ENCODE measurements at places on chromosomes 4 and X.

- DNase-seq, result no peak
Observed at GRCh38 chr4:147042046-147042445, 96.4 kb upstream of the TTC29 start.

GRCh38 chr4:26732356-26732755, 128.3 kb upstream of the STIM2 start:
- DNase-seq, result no peak

DNA sequence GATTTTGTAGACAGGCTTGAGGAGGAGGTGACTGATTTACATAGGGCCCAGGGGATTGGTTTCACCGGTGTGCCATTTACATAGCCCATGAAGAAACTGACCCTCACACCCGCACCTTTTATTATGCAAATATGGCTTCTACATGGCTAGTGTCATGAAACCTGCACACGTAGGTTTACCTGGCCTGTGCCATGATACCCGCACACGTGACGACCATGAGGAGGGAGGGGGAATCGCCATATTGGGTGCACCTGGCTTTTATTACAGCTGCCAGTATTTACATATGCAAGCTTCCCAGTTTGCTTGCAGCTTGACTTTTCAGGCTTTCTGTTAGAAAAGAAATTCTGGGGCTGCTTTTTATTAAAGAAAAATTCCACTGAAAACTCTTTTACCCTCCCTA, 359.7 kb downstream of the ADAM29 start:
- no peak for DNase-seq

- DNase-seq, result no peak
Observed at GRCh38 chr4:171461191-171461590, 352.0 kb upstream of the GALNTL6 start.

DNA sequence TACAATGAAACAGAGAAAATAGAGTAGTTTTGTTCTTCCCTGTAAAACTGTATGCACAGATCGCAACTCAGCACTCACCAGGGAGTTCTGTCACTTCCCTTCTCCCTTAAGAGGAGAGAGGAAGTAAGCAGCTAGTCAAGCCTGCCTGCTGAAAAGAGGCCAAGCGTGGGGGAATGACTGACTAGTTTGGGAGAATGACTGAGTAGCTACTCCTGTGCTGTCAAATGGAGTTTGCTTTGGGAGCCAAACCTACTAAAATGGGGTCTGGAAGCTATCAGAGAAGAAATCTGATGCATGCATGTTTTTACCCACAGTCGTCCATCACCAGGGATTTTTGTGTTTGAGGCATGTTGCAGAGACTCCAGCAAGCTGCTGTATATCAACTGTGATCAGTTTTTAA, 54.6 kb upstream of the LHFPL1 start:
- no peak for DNase-seq

- no peak for DNase-seq
Observed at GRCh38 chr4:144969821-144970220, 128.2 kb downstream of the ANAPC10 start.

GRCh38 chr4:4415806-4416805, 29.2 kb downstream of the NSG1 start:
- no peak for DNase-seq

- peak; percentile 40 for DNase-seq
Observed at GRCh38 chrX:10615931-10616774, 4.2 kb downstream of the MID1 start.

GRCh38 chrX:133183806-133184205, 34.3 kb downstream of the TFDP3 start:
- no peak for DNase-seq

DNA sequence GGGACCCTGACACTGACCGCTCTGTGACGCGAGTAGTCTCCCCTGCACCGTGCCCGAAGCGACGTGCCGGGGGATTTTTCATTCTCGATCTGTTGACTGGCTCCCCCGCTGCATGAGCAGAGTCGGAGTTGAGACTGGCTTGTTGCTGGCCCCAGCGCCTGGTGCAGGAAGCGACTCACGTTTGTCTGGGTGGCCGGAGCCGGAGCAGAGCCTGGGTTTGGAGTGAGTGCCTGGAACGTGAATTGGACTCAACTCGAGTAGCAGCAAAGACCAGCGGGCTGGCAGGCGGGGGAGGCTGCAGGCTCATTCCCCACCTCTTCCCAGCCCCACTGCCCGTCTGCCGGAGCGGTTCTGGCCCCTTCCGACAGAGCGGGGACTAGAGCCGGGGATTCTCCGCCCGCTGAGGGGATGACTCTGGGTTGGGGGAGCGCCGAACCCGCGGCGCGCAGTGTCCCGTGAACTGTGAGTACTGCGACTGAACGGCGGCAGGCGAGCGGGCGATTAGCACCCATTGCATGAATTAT, 554 bp downstream of the PCDH7 start:
- no peak for DNase-seq

- DNase-seq, result no peak
Observed at GRCh38 chr4:53902786-53903185, 161.6 kb downstream of the CHIC2 start.

DNA sequence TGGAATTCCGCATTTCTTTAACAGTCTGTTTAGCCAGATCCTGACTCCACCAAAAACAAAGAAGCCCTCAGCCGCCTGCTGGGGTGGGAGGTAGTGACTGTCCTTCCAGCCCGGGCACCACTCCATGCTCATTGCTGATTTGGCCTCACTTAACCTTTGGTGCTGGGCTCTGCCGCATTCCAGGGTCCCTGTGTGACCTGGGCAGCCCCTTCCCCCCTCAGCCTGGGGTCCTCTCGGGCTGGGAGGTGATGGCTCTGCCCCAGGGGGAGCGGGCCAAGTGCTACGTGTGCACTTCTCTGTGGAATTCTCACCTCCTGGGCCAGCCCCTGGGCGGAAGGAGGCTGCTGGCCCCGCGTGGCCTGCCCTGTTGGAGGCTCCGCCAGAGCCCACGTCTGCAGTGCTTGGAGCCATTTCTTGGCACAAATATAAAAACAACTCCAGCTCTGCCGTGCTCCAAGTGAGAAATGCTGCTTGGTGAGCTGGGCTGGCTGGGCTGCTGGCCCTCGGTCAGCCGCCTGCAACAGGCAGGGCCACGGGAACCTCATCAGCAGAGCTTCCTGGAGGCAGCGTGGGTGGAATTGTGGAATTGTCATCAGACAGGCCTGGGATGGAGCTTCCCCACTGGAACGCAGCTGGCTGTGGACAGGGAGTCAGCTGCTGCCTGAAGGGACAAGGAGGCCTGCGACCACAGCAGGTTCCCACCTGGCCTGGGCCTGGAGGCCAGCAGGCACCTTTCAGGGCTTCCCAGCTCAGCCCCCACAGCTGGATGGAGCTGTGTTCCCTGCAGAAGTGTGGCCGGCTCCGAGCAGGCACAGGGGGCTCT, 66.0 kb downstream of the TRMT44 start:
- no peak for DNase-seq

DNA sequence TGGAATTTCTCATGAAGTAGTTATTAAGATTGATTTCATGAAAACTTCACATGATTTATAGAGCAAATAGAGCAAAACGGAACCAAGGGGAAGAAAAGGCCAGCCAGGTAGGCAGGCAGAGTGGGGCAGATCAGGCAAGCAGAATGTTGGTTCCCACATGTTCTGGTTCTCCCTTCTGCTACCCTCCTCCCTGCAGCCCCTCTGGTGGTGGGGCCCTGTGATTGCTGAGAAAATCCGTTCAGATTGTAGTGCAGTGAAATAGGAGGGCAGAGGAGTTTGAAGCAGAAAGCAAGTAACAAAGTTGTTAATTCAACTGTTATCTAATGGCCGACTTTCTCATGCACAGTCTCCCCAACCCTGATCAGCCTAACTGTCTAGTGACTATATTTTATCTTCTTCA, 185.3 kb downstream of the MID1IP1 start:
- DNase-seq, result no peak

- no peak for DNase-seq
Observed at GRCh38 chr4:37795581-37796195, 30.8 kb upstream of the PGM2 start.

- no peak for DNase-seq
Observed at GRCh38 chr4:68906780-68907137, 44.8 kb downstream of the UGT2A3 start.

DNA sequence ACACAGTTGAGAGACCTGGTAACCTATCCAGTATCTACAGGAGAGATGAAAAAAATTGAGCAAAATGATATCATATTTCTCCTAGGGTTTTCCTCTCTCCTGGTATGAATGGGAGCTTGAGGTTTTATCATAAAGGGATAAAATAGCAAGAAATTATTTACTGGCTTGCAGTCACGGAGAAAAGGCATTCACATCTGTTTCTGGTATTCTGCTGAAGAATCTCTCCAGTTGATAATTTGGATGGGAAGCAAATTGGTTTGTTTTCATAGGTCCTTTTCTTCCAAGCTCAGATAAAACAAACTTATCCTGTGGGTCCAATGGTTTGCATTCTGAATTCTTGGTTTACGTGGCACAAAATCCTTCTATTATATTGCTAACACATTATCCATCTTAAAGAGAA, 83.1 kb upstream of the GYPA start:
- DNase-seq, result no peak

GRCh38 chr4:46505131-46505530, 115.2 kb upstream of the GABRA2 start:
- DNase-seq, result no peak

- DNase-seq, result no peak
Observed at GRCh38 chr4:36183232-36183631, 61.1 kb downstream of the ARAP2 start.

GRCh38 chr4:5874811-5875449, 18.0 kb downstream of the CRMP1 start:
- no peak for DNase-seq

- no peak for DNase-seq
Observed at GRCh38 chrX:154049209-154050112, 29.8 kb upstream of the IRAK1 start.

DNA sequence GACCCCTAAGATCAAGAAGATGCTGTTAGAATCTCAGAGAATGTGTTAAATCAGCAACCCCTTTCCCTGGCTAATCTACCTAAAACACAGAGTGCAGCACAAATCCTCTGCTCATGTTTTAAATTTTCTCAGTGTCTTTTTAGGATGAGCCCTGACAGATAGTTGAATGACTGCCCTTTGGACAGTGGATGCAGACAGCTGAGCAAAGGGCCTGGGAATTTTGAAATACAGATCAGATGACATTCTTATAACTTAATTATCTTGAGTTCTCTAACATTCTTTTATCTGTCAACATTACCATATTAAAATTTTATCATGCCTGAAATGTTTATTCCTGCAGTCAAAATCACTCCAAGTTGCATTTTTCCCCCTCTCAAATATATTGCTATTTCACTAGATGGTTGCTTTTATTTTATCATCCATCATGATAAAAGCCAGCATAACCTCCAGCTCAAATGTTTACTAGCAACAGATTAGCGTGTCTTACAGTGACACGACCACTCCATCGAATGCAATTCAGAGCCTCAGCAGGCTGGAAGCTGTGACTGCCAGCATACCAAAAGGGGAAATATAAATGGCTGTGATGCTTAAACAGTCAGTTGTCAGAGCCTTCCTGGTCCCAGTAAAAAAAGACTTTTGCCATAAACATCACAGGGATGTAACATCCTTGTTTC, 22.8 kb upstream of the ARHGAP24 start:
- DNase-seq, result no peak

DNA sequence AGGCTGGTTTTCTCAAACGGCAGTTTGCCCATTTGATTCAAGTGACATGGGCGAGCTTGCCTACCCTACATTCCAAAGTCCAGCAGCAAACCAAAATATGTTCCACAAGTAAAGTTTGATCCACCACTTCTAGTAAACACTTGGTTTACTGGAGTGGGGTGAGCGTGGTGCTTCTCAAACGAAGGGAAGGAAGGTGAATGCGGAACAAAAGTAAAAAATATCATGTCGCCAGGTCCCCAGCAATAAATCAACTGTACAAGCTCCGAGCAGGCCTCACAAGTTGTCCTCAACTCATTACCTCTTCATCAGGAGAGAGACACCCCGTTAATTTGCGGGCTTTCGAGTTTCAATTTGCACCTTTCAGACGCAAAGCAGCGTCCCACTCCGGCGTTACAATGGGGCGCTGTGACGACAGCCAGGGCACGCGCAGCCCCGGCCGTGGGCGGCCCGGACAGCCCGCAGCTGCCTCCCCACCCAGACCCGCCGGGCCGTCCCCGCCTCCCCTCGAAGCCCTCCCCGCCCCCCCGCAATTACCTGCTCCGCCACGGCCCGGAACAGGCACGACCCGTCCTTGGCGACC, 1.0 kb downstream of the OTUD4 start:
- DNase-seq, result no peak

DNA sequence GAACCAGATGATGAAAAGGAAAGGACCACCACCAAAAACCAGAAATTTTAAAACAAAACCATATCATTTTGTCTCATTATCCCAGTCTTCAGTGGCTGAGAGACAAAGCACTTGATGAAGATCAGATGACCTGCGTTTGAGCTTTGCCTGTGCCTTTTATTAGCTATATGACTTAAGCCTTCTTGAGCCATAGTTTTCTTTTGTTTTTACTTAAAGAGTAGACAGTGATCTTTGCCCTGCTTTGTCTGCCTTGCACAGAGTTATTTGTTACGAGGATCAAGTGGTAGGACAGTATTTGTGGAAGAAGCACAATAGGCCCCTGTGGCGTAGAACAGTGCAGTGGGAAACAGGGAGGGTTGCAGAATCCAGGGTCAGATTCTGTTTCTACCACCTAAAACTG, 89.9 kb downstream of the SLC10A6 start:
- DNase-seq, result no peak

DNA sequence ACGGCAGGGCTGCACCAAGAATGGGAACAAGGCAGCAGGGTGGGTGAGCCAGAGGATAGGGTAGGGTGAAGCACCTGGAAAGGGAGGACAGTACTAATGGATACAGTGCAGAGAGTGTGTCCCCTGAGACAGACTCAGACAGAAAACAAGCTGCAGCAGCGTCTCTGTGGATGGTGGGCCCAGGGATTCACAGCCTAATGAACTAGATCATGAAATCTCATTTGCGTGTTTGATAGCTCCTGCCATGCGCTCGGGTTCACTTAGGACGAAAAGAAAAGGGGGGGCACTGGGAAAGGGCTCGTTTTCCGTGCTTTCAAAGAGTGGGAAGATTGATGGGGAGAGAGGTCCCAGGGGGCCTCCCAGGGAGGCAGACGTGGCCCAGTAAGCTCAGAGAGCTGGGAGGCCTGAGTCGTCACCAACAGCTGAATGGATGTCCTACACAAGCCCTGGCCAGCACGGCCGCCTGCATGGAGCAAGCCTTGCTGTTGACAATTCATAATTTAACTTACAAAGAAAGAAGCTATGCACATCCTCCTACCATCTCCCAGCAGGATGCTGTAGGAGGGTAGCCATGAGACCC, 446.9 kb downstream of the BCOR start:
- no peak for DNase-seq

- DNase-seq, result no peak
Observed at GRCh38 chr4:94544811-94545210, 93.1 kb downstream of the PDLIM5 start.

- no peak for DNase-seq
Observed at GRCh38 chr4:88511236-88511635, 12.3 kb downstream of the PYURF start.
